HS-5 (cell line): ENCODE measurements at places on chromosomes 11 and 22.

DNA sequence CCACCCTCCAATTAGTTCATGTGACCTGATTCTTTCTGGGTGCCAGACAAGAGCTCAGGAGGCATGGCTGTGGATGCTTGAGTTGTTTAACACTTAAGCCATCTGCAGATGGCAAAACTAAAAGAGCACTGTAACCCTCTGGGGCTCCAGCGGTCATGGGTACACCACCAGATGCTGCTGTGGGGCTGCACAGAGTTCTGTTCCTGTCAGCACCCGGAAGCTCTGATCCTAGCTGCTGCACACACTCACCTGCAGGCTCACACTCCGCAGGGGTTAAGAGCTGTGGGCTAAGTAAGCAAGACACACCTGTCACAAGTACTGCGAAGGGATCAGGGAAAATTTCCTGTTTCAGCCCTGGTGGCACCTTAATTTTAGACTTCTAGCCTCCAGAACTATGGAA, 307.8 kb downstream of the C11orf87 start:
- DNase-seq = no peak

DNA sequence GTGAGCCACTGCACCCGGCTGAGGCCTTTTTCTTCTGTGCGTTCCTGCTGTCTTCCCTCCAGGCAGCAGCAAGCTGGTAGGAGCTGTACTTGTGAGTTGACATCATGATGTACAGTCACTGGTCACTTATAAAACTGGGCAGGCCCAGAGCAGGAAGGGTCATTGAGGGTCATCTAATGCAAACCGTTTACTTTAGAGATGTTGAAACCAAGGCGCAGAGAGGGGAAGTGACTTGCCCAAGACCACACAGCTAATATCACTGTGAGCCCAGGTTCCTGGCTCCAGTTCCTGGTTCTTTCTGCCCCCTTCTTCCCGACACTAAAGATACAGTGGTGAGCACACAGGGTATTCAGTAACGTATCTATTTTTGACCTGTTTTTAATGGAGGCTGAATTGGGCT, 27.3 kb downstream of the PTPRJ start:
- no peak for DNase-seq

- DNase-seq = no peak
Observed at GRCh38 chr22:29300807-29301601, 5.4 kb upstream of the GAS2L1 start.

- DNase-seq = no peak
Observed at GRCh38 chr11:18365741-18366140, 28.6 kb upstream of the LDHA start.

GRCh38 chr22:24768537-24769374, 5.8 kb downstream of the PIWIL3 start:
- DNase-seq = peak; percentile 18
